Stimulated activated CD8-positive, alpha-beta memory T cell treated with anti-CD3 and anti-CD28 coated beads, Interleukin-7, amount 100 ng/mL, for 24 hours (primary cell): ENCODE measurements at places on chromosomes 1 and 21.

DNA sequence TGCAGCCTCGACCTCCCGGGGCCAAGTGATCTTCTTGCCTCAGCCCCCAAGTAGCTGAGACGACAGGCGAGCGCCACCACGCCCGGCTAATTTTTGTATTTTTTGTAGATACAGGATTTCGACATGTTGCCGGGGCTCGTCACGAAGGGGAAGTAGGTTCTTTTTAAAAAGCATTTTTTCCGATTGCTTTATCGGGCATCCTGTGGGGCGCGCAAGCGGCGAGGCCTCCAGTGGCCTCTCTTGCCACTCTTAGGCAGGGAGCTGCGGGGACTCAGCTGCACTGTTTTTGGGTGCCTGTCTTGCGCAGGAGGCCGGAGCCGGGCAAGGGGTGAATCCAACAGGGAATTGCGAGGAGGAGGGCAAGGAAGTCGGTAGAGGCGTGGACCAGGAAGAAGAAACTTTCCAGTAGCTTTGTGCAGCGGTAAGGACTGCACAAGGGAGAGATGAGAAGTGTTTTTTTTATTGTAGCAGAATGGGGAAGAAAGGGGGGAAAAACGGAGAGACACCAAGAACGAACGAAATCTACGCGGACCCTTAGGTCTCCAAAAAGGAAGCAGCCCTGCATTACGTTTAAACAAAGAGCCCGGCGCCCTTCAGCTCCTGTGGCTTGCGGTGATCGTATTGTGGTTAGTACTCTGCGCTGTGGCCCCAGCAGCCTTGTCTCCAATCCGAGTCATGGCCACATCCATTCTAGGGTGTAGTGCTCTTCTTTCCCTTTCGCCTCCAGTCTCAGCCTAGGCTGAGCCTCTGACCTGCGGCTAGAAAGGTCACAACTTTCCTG lies 164.8 kb downstream of the PPIAL4G start:
- DNase-seq: no peak

- DNase-seq: no peak
These were observed 81.8 kb downstream of the WDR4 start for GRCh38 chr21:42797522-42797921.

DNA sequence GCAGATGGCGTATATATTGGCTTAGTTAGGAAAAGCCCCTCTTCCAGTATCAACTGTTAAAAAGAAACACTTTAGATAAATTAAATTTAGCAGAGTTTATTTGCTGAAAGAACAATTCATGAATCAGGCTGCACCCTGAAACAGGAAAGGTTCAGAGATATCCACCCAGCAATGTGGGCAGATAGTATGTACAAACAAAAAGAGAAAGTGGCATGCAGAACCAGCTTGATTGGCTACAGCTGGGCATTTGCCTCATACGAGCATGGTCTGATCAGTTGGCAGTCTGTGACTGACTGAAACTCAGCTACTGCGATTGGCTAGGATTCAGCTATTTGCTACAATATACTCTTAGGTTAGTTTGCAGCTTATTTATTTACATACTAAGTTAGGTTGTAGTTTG lies 98.2 kb downstream of the ZC3H11B start:
- DNase-seq: no peak

DNA sequence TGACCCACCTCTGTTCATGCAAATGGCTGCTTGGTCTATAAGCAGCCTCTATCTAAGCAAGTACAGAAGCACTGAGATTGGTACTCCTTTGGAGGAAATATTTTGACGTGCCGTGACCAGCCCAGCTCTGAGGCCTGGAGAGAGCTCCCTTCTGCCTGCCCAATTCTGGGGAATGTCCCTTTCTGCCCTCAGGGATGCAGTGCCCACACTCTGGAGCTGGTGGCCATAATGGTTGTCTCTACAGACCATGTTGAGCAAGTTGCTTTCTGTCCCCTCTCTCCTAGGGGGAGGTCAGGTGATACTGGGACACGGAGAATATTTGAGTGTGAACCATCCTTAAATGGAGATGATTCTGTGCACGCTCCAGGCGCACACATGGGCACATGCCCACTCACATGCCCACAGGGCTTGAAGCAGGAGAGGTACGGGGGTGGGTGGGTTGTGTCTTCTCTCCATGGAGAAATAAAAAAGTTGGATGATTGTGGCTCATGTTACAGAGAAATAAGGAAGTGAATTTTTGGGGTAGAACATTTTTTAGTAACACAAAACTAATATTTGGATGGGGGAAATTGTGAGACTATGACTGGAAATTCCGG lies 13.9 kb upstream of the ALPL start:
- no peak for DNase-seq

- DNase-seq: no peak
These were observed 41.3 kb upstream of the ENAH start for GRCh38 chr1:225694151-225694603.

- DNase-seq: no peak
These were observed 10.0 kb upstream of the ARHGAP29 start for GRCh38 chr1:94247138-94248094.

- no peak for DNase-seq
These were observed 2.1 kb downstream of the S100A16 start for GRCh38 chr1:153610811-153611301.

DNA sequence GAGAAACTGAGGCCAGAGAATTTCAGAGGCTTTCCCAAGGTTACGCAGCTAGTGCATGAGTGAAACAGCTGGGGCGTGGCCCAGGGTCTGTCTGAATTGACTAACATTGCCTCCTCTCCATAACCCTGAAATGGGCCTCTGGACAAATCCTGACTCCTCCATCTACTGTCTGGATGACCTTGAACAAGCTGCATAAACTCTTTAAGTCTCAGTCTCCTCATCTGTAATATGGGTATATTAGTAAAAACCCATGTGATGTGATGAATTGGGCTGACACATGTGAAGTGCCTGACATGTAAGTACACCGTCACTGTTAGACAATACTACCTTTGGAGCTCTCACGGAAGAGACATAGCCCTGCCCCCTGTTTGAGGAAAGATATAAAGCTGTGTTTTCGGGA lies 12.3 kb upstream of the FGR start:
- no peak for DNase-seq

- DNase-seq: no peak
These were observed 657.9 kb downstream of the AJAP1 start for GRCh38 chr1:5312293-5312674.

- DNase-seq: no peak
These were observed 132.8 kb downstream of the CASZ1 start for GRCh38 chr1:10663678-10664035.
